ENCODE measurements at places on chromosomes 2 and 18.

GRCh38 chr2:142300517-142300916, 169.7 kb upstream of the LRP1B start:
- DNase-seq = no peak

- DNase-seq = no peak
Observed at GRCh38 chr18:55115606-55116005, 156.3 kb upstream of the CCDC68 start.

DNA sequence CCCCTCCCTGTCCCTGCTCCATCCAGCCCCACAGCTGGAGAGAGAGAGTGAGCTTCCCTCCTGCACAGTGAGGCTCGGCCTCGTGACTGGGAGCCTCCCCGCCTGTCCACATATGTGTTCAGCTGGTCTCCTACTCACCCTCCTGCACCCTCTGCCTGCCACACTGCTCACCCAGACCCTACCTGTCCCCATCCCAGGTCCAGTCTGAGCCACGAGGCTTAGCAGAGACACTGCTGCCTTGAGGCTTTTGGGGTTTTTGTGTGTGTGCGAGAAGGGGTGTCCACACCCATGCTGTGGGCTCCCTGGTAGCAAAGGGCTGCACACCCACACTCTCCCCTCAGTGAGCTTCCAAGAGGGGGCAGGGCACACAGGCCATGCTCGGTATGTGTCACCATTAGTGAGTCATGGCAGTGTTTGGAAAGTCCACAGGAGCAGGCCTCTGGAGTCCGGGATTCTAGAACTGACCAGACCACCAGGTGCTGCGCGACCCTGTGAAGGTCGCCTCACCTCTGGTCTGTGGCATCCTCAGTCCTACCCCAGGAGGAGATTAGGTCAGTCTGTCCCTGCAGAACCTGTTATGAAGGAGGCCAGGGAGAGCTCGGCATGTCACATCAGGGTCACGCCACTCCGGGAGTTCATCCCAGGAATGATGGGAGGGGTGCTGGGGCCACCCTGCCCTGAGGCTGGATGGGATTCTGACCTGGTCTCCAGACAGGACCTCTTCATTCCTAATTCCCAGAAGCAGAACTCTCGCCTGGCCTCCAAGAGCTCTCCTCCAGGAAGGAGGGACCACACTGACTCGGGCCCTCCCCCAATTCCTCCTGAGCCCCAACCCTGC, 39.9 kb upstream of the SMAD7 start:
- no peak for DNase-seq

DNA sequence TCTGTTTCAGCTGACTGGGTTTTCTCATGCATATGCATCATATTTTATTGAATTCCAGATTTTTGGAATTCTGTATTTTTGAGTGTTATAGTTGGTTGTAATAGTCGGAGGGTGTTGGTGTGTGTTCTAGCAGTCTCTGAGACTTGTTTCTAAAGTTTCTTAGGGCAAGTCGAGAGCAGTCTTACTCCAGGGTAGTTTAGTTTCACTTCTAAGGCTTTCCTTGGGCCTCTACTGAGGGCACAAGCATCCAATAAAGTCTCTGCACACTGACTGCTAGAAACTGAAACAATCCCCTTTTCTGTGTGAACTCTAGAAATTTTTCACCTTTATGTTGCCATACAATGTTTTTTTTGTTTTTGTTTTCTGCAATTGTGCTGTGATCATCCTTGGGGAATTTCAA, 663.7 kb upstream of the LRATD1 start:
- DNase-seq = no peak

GRCh38 chr2:79320871-79321270, 161.3 kb upstream of the REG3A start:
- no peak for DNase-seq

GRCh38 chr2:96107708-96108065, 8.7 kb downstream of the ADRA2B start:
- no peak for DNase-seq

Data from effector memory CD4-positive, alpha-beta T cell (primary cell).